ENCODE measurements at places on chromosomes 16 and 17.

GRCh38 chr16:11835891-11836649 is 15.3 kb downstream of the RSL1D1 start:
- no peak for DNase-seq

- DNase-seq = no peak
Measured at GRCh38 chr16:83830769-83831455, 23.1 kb downstream of the HSBP1 start.

GRCh38 chr17:574061-574460 is 140.6 kb downstream of the VPS53 start:
- DNase-seq = no peak

- no peak for DNase-seq
Measured at GRCh38 chr17:80970044-80970761, 21.4 kb upstream of the CHMP6 start.

GRCh38 chr16:50879873-50880695 is 138.2 kb downstream of the CYLD start:
- DNase-seq = no peak

- DNase-seq = no peak
Measured at GRCh38 chr17:66520999-66521398, 218.6 kb downstream of the PRKCA start.

- no peak for DNase-seq
Measured at GRCh38 chr17:67328026-67328425, 38.4 kb downstream of the PSMD12 start.

DNA sequence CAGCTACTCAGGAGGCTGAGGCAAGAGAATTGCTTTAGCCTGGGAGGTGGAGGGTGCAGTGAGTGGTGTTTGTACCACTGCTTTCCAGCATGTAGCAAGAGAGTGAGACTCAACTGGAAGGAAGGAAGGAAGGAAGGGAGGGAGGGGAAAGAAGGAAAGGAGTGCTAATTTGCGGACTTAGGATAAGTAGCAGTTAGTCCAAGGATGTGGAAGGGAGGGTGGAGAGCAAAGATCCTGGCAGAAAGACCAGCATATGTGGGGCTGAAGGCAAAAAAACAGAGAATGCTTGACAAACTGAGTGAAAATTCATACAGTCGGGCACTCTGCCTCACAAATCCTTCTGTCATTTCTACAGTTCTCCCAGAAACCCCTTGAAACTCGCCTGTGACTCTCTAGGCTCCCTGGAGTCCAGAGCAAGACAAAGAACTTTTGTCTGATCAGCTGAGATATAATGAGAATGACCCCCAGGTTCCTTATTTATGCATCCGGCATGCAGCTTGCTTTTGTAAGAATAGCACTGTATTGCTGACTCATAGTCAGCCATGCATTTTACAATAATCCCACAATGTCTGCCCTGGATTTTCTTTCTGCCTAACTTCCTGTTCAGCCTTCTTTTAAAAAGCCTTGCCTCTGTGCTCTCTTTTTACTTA is 31.5 kb downstream of the CDK5RAP3 start:
- no peak for DNase-seq

GRCh38 chr17:49734515-49735490 is 27.0 kb upstream of the SLC35B1 start:
- no peak for DNase-seq

GRCh38 chr17:43324205-43324893 is 74.4 kb upstream of the ARL4D start:
- DNase-seq = no peak

- DNase-seq = no peak
Measured at GRCh38 chr17:57002904-57003303, 25.0 kb downstream of the SCPEP1 start.

DNA sequence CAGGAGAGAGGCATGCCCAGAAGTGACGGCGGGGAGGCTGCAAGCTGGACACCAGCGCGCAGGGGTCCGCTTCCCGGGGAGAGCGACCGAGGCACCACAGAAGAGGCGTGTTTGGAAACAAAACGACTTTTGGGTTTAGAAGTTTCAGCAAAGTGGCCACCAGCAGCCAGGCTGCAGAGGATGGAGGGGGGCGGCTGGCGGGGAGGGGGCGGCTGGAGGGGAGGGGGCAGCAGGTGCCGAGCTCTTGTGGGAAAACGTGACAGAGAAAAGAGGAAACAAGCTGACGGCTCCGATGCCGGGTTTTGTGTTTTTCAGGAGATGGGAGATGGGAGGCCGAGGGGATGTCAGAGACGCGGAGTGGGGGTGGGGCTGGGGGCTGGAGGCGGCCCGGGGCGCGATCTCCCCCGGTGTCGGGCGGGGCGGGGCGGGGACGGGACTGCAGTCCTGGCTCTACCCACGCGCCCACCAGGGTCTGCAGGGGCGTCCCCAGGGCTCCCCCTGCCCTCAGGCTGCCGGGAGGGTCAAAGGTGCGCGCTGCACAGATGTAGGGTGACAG is 32.1 kb upstream of the RPH3AL start:
- DNase-seq = no peak

DNA sequence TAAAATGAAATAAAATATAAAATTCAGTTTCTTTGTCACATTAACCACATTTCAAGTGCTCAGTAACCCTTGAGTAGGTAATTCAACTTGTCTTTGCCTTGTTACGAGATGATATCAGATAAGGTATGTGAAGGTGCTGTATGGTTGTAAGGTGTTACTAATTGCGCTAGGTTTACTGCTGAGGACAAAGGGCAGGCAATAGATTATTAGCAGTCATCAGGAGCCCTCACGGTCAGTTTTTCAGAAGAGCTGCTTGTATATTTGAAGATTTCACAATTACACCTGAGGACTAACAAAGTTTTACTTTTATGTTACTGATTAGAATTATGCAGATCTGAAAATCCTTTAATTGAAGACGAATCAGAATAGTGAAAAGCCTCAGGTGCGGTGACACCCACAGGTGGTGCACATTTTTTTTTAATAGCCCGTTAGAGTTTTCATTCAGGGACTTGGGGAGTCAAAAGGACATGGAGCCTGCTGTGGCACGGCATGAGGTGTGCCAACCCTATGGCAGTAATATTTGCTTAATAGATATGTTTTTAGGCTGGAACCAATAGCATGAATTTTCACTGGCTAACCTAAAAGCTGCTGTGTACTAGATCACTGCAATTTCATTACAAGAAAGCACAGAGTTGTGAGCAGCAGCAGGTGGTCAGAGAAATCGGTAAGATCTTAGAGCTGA is 16.4 kb downstream of the NDEL1 start:
- DNase-seq = no peak

GRCh38 chr17:49869038-49869374 is 21.1 kb upstream of the TAC4 start:
- no peak for DNase-seq
